ENCODE measurements at places on chromosomes 12 and 14. TPM values are rescaled to one million over a fixed set of nuclear protein-coding genes. Genes with fewer than 3 reads are reported as not detected.
A peak's percentile ranks its signal among the peaks of the same experiment; 100 is the strongest.

MSRB3 gene
- 10.7 TPM for total RNA-seq

- no peak for DNase-seq
- peak overlapping the region; percentile 18 for H3K27ac ChIP-seq
- H3K4me3 ChIP-seq: no peak overlapping the region
- no peaks in the 10 kb centered on the region for H3K36me3 ChIP-seq
- peaks cover 22% of the 10 kb centered on the region for H3K4me1 ChIP-seq
Measured at GRCh38 chr14:68734231-68734732, 58.6 kb downstream of the ZFP36L1 start.

CELA1 gene
- not detected for total RNA-seq

DNA sequence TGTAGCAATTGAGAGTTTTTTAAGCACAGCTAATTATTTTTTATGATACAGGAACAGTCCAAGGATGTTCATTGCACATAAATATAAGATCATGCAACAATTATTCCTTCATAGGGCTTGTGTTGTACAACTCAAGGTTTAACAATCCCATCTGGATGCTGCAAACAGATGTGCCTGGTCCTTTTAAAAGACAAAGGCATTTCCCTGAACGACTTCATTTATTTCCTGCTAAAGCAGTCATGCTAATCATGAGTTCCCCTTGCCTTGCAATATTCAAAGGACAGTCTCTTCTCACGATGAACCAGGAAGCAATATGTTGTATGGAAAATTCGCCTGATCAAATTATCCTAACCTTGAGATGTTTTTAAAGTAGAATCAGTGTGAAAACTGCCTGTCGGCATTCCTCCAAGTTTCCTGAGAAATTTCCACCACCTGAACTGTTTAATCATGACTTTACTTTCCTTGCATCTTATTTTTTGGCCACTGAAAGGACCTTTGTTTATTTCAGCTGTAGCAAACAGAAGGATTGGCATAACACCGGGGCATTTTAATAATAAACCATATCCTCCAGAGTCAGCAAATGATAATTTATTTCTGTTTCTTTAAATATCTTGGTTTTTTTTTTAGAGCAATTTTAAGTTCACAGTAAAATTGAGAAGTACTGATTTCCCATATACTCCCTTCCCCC, 33.9 kb upstream of the TSPAN8 start:
- H3K4me3 ChIP-seq: no peak overlapping the region
- DNase-seq: no peak
- no peaks in the 10 kb centered on the region for H3K27me3 ChIP-seq
- no peak overlapping the region for H3K27ac ChIP-seq
- H3K36me3 ChIP-seq: no peaks in the 10 kb centered on the region
- no peaks in the 10 kb centered on the region for H3K4me1 ChIP-seq

- peaks cover 7% of the 10 kb centered on the region for H3K4me1 ChIP-seq
- peaks cover 69% of the 10 kb centered on the region for H3K27me3 ChIP-seq
- H3K27ac ChIP-seq: no peak overlapping the region
- DNase-seq: no peak
- no peaks in the 10 kb centered on the region for H3K36me3 ChIP-seq
- no peak overlapping the region for H3K4me3 ChIP-seq
Measured at GRCh38 chr12:109605016-109605415, 31.4 kb downstream of the MVK start.

DNA sequence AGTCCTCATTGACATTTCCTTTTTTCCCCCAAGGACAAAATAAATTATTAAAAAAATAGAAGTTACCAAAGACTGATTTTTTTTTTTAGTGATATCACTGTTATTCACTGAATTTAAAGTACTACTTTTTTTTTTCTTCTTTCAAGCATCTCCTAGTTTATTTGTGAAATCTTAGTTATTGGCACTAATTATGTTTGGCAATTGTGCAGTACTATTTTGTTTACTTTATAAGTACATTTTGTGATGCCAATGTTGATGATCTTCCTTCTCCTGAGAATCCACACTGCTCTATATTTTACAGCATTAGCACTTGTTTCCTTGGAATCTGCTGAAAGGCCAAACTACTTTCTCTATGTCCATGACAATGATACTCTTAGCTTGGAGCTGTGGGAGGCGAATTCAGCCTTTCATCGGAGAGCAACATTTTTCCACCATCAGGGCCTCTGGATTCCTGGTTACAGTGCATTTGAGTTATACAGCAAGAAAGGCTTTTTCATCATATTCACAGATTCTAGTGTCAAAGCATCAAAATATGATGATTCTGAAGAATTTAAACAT, 123.8 kb upstream of the PTPRQ start:
- no peak for DNase-seq
- H3K27ac ChIP-seq: no peak overlapping the region
- no peaks in the 10 kb centered on the region for H3K36me3 ChIP-seq
- no peaks in the 10 kb centered on the region for H3K4me1 ChIP-seq
- no peaks in the 10 kb centered on the region for H3K27me3 ChIP-seq

PSMA6 gene
- 62.7 TPM for total RNA-seq

HOXC13 gene
- total RNA-seq: not detected

ANKS1B gene
- total RNA-seq: 13.6 TPM

DNA sequence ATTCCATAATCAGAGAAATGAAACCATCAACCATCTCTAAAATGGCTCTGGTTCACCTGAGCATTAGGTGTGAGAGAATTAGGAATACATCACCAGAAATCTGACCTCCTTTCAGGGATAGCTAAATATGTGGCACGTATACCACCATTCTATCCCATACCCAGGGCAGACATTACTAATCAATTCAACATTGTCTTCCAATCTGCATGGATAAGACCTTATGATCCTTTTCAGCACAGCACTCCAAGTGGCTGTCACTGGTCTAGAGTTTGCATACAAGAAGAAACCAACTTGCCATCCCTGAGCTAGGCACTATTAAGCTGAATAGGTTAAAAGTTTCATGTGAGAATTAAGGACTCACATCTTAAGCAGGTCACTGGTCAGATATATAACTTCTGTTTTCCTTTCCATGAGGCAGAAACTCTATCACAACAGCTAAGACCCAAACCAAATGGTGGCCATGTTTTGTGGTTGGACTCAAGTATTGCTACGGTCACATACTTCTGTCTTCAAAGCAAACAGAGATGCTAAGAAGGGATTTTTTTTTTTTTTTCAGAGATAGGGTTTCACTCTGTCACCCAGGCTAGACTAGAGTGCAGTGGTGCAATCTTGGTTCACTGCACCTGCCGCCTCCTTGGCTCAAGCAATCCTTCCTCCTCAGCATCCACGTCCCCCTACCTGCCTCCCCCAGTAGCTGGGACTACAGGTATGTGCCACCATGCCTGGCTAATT, 249.0 kb downstream of the DPF3 start:
- H3K27me3 ChIP-seq: no peaks in the 10 kb centered on the region
- H3K36me3 ChIP-seq: no peaks in the 10 kb centered on the region
- no peaks in the 10 kb centered on the region for H3K4me1 ChIP-seq
- DNase-seq: no peak
- no peak overlapping the region for H3K4me3 ChIP-seq
- no peak overlapping the region for H3K27ac ChIP-seq

- H3K36me3 ChIP-seq: no peaks in the 10 kb centered on the region
- peaks cover 18% of the 10 kb centered on the region for H3K4me1 ChIP-seq
- H3K27me3 ChIP-seq: no peaks in the 10 kb centered on the region
- DNase-seq: peak; percentile 73
- H3K27ac ChIP-seq: peak overlapping the region; percentile 83
Measured at GRCh38 chr14:89616852-89617341, 199.9 kb upstream of the FOXN3 start.

GRCh38 chr14:56057767-56058166, 60.4 kb upstream of the PELI2 start:
- no peak for DNase-seq
- H3K36me3 ChIP-seq: no peaks in the 10 kb centered on the region
- H3K4me3 ChIP-seq: no peak overlapping the region
- H3K4me1 ChIP-seq: no peaks in the 10 kb centered on the region
- H3K27me3 ChIP-seq: no peaks in the 10 kb centered on the region

GRCh38 chr12:110636516-110636915, 22.6 kb downstream of the TCTN1 start:
- H3K4me1 ChIP-seq: no peaks in the 10 kb centered on the region
- no peak overlapping the region for H3K27ac ChIP-seq
- no peak overlapping the region for H3K4me3 ChIP-seq
- no peaks in the 10 kb centered on the region for H3K27me3 ChIP-seq
- H3K36me3 ChIP-seq: peaks cover 50% of the 10 kb centered on the region

IKZF4 gene
- total RNA-seq: 3.5 TPM

DNA sequence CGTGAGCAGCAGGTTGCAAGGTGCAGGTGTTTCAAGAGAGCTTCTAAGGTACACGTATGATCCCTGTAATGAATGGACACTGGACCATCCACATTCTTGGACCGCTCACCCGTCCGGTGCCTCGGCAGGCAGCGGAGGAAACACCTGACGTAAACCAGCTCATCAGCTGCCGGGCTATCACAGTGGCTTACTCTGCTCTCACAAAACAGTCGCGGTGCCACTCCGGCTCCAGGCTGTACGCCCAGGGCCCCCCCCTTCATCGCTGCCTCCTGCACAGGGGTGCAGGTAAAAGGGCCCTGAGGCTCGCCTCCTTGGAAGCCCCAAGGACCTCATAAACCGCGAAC, 436 bp downstream of the VPS33A start:
- peaks cover 35% of the 10 kb centered on the region for H3K36me3 ChIP-seq
- peak overlapping the region; percentile 86 for H3K4me3 ChIP-seq
- no peaks in the 10 kb centered on the region for H3K27me3 ChIP-seq
- H3K4me1 ChIP-seq: peaks cover 7% of the 10 kb centered on the region
- DNase-seq: peak; percentile 37

- peaks cover 9% of the 10 kb centered on the region for H3K36me3 ChIP-seq
- no peak overlapping the region for H3K4me3 ChIP-seq
- H3K4me1 ChIP-seq: peaks cover 15% of the 10 kb centered on the region
- no peak overlapping the region for H3K27ac ChIP-seq
Measured at GRCh38 chr14:105430565-105430964, 10.9 kb downstream of the MTA1 start.

GRCh38 chr12:55933799-55934742, 3.1 kb downstream of the DGKA start:
- H3K27me3 ChIP-seq: no peaks in the 10 kb centered on the region
- no peak overlapping the region for H3K27ac ChIP-seq
- H3K4me1 ChIP-seq: peaks cover 54% of the 10 kb centered on the region
- H3K4me3 ChIP-seq: no peak overlapping the region
- DNase-seq: no peak
- H3K36me3 ChIP-seq: peaks cover 24% of the 10 kb centered on the region

TNFRSF1A gene
- 91.6 TPM for total RNA-seq

- H3K27ac ChIP-seq: peak overlapping the region; percentile 95
- no peak for DNase-seq
- H3K4me1 ChIP-seq: peaks cover 10% of the 10 kb centered on the region
- no peak overlapping the region for H3K4me3 ChIP-seq
- no peaks in the 10 kb centered on the region for H3K36me3 ChIP-seq
Measured at GRCh38 chr14:24092505-24093206, 1.5 kb upstream of the PCK2 start.

- no peak for DNase-seq
- H3K4me1 ChIP-seq: no peaks in the 10 kb centered on the region
- H3K36me3 ChIP-seq: no peaks in the 10 kb centered on the region
- H3K27me3 ChIP-seq: no peaks in the 10 kb centered on the region
- H3K27ac ChIP-seq: no peak overlapping the region
- H3K4me3 ChIP-seq: no peak overlapping the region
Measured at GRCh38 chr14:20194101-20194500, 3.4 kb downstream of the OR11G2 start.

GRCh38 chr12:39931231-39931630, 174.7 kb downstream of the SLC2A13 start:
- H3K4me1 ChIP-seq: peaks cover 4% of the 10 kb centered on the region
- H3K27me3 ChIP-seq: no peaks in the 10 kb centered on the region
- no peak overlapping the region for H3K4me3 ChIP-seq

DNA sequence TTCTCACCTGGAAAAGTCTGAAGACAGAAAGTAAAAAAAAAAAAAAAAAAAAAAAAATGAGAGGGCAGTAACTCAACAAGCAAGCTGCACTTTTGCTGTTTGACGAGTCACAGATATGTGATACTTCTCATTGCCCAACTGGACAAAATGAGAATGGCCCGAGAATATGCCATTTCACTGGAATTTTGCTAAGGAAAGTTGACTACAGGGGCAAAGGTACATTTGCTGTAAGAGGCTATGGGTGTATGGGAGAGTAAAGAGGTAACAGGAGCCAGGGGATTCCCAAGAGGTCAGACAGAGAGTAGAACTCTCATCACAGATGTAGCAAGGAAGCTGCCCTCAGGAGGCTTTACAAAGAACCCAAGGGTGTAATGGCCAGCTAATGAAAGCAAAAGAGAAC, 22.9 kb downstream of the KIF21A start:
- no peaks in the 10 kb centered on the region for H3K27me3 ChIP-seq
- H3K4me1 ChIP-seq: no peaks in the 10 kb centered on the region

DNA sequence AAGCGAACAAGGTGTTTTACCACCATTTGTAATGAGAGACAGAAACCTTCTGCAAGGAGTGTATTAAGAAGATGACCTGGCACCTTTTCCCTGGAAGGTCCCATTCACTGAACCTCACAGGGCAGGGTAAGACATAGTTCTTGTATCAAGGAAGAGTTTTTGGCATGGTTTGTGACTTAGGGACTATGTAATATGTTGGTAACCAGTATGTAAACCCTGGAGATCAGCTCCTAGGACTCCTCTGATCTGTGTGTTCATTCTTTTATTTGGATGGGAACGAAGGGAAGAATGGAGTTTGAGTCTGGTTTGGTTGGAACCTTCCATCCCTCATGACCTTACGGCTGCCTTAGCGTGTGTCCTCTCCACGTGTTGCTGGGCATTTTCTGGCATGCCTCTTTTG, 175.4 kb downstream of the CAND1 start:
- no peak overlapping the region for H3K4me3 ChIP-seq
- no peak for DNase-seq

- H3K27me3 ChIP-seq: no peaks in the 10 kb centered on the region
- no peak overlapping the region for H3K27ac ChIP-seq
- no peak overlapping the region for H3K4me3 ChIP-seq
- no peaks in the 10 kb centered on the region for H3K36me3 ChIP-seq
- H3K4me1 ChIP-seq: peaks cover 22% of the 10 kb centered on the region
Measured at GRCh38 chr12:91377436-91377835, 194.8 kb upstream of the DCN start.

GRCh38 chr12:128548949-128549348, 274.8 kb downstream of the SLC15A4 start:
- no peaks in the 10 kb centered on the region for H3K4me1 ChIP-seq
- H3K4me3 ChIP-seq: no peak overlapping the region
- H3K27me3 ChIP-seq: no peaks in the 10 kb centered on the region

DNA sequence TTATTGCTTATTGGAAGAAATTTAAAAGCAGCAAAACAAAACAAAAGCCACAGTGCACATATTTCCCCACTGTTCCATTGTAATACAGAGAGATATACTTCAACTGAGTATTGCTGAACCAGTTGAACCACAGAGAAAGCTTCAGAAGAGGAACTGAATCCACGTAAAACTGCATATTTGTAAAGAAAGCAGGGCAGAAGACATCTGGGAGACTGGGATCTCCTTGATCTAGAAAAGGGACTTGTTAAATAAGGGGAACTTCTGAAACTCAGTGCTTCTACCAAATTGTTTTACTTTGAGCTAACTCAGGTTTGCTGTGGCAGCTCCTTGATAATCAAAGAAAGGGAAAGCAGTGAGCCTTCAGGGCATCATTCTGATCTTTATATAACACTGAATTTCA, 411.1 kb upstream of the MDGA2 start:
- no peaks in the 10 kb centered on the region for H3K36me3 ChIP-seq
- no peaks in the 10 kb centered on the region for H3K27me3 ChIP-seq
- no peak overlapping the region for H3K4me3 ChIP-seq
- H3K27ac ChIP-seq: no peak overlapping the region
- no peak for DNase-seq
